ENCODE measurements at places on chromosomes 2 and 18.

GRCh38 chr18:46310675-46311345 lies 206.6 kb downstream of the HAUS1 start:
- DNase-seq = no peak

- DNase-seq = peak; percentile 27
Observed at GRCh38 chr18:49250816-49251388, 209.5 kb downstream of the DYM start.

- no peak for DNase-seq
Observed at GRCh38 chr2:171706152-171706803, 19.0 kb downstream of the DYNC1I2 start.

- no peak for DNase-seq
Observed at GRCh38 chr18:6976935-6977334, 140.7 kb downstream of the LAMA1 start.

GRCh38 chr18:65704046-65704445 lies 46.8 kb upstream of the CDH7 start:
- DNase-seq = no peak
